ENCODE measurements at places on chromosomes 1 and 21.

DNA sequence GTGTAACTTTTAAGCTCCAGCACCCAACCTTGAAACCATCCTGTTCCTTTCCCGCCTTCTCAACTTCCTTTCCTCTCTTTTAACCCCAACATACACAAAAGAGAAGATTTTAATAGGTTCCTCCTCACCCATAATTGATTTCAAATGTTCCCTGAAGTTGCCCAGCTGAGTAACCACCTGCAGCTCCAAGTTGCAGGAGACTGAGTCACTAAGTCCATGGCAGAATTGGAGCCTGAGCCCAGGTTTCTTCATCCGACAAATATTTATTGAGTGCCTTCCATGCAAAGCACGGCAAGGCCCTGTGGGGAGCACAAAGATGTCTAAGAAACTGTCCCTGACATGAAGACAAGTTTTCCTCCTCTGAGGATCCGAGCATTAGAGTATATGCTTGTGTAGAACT is 97.7 kb downstream of the PAPPA2 start:
- no peak for DNase-seq

DNA sequence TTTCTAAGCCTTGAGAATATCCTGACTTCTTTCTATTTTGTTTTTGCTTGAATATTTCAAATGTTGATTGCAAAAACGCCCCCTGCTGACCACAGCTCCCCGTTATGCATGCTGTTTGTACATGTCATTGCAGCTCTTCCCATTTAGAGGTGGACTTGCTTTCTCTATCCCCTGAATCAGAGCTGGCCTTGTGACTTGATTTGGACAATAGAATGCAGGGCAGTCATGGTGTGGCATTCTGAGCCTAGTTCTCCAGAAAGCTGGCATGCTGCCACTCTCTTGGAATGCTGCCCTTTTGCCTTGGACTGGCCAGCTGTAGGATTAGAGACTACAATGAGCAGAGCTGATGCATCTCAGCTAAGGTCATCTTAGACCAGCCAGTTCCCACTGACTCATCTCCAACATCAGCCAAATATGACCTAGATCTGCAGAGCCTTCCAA is 1561.5 kb downstream of the MRPL39 start:
- DNase-seq = no peak

DNA sequence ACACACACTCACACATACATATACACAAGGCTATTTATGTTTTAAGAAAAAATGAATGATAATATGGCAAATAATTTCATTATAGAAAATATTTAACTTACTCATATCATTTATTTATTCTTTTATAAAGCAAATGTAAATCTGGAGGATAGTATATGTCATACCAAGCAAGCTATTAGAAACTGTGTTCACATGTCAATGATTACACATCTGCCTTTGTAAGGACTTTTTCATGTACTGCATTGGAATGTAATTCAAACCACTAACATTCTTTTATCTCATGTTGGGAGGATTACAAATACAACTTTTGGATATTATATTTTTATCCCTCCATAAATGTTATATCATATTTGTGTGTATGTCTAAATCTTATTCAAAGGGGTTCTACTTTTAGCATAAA is 1887.4 kb downstream of the NCAM2 start:
- no peak for DNase-seq

- DNase-seq = no peak
Observed at GRCh38 chr1:64575881-64576676, 106.2 kb downstream of the CACHD1 start.

DNA sequence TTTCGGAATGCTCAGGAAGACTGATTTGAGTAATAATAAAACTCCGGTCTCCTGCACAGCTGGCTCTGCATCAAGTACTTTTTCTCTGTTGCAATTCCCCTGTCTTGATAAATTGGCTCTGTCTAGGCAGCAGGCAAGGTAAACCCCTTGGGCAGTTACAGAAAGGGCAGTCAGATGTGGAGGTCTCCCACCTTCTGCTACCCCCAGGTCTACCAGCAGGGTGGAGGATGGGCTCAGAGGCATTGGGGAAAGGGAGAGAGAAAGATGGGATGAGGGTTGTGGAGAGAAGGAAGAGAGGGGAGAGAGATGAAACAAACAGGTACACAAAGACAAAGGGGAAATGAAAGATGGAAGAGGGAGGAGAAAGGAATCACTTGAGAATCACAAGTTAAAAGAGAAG is 156.8 kb downstream of the MIS18A start:
- no peak for DNase-seq

- DNase-seq = no peak
Observed at GRCh38 chr1:71196685-71197084, 115.8 kb upstream of the ZRANB2 start.

DNA sequence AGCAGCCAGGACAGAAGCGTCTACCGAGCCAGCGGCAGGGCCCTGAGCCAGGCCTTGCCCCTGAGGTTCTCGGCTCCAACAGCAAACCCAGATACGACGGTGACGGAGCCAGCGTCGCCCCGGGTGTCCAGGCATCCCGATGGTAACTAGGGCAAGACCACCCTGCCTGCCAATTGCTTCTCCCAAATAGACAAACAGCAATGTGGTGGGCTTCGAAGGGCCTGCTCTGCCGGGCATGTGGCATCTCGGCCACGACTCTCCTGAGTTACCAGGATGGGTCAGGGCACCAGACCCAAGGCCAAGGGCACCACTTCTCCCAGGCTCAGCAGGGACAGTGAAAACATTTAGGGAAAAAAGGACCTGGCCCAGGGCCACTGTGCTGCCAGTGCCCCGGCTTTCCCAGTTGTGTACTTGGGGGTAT is 3.2 kb upstream of the ACTRT2 start:
- no peak for DNase-seq

DNA sequence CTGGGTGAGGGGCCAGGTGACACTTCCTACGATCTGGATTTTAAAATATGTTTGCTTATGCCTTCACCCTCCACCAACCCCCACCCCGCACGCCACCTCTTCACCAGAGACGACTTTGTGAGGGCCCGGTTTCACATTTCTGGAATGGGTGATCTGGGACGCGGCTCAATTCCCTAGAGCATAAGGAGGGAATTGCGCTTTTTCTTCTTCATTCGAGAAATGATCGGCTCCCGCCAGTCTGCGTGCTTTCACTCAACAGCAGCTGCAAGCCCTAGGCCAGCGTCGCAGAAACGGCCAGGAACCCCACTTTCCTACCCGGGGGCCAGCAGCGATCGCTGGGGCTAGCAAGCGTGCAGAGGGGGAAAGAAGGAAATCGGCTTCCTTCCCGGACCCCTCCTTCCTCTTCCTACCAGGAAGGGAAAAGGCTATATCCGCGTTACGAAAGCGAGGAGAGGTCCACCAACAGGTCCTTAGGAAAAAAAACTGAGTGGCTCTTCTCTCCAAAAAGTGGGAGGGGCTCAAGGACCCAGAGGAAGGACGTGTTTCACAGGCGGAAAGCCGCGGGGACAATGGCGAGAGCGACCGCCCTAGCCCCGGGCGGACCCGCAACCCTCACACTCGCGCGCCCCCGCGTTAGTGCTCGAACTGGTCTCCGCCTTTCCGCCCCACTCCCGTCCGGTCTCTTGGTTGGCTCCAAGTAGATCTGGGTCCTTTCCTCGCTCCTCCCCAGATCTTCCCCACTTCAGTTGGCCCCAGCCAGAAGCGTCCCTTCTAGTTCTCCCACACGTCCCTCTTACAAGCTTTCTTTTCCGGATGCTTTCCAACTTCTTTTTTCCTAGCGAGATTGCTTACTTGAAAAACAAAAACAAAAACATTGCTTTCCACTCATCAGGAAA is 1.1 kb upstream of the ADAMTS1 start:
- DNase-seq = no peak

GRCh38 chr1:3968851-3969250 is 68.8 kb upstream of the C1orf174 start:
- no peak for DNase-seq

All from stimulated activated CD8-positive, alpha-beta memory T cell treated with anti-CD3 and anti-CD28 coated beads, Interleukin-7, amount 100 ng/mL, for 48 hours (primary cell).